Activated CD8-positive, alpha-beta memory T cell treated with anti-CD3 and anti-CD28 coated beads for 1 hour (primary cell): ENCODE measurements at places on chromosomes 11 and 22.

GRCh38 chr11:110071197-110071596 is 22.0 kb upstream of the ZC3H12C start:
- no peak for DNase-seq

DNA sequence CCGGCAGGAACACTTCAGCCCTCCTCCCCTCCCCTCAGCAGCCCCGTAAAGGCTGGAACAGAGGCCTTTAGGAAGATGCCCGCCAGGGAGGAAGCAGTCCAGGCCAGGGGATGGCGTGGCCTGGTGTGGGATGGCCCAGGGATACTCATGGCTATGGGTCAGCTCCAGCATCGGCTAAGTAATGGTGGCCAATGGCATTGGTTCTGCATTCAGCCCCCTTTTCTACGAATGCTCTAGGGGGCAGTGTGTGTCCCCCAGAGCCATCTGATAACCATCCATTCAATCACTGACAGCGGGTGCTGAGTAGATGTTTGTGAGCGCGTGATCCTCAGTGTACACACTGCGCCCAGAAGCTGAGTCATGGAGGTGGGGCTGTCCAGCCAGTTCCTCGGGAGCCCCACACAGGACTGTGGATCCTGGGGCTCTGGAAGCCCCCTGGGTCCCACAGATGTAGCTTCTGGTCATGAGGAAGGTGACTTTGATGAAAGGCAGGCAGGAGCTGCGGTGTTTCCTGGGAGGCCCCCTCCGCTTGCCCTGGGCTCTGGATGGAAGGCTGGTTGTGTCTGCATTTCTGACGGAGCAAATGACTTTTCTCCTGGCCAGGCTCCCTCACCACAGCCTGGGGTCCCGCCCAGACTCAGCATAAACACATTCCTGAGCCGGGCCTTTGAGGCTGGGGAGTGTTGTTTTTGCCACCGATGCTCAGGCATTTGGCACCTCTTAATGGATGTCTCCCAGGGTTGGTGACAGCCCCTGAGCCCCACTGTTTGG is 46.5 kb downstream of the FBLN1 start:
- DNase-seq: no peak

DNA sequence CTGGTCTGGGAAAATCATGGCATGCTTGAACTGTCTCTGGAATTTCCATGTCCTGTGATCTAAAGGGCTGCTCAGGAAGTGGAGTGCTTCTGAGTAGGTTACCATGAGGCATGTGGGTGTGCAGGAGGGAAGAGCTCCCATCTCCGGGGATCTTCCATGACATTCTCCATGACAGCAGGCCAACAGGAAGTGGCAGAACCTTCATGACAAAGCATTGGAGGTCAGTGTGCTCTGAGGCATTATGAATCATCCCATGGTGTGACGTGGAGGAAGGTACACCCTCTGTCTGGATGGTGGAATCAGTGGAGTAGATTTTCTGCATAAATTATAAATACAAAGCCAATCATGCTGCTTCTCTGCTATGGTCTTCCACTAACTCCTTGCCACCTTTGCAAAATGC is 139.6 kb upstream of the E2F8 start:
- no peak for DNase-seq

DNA sequence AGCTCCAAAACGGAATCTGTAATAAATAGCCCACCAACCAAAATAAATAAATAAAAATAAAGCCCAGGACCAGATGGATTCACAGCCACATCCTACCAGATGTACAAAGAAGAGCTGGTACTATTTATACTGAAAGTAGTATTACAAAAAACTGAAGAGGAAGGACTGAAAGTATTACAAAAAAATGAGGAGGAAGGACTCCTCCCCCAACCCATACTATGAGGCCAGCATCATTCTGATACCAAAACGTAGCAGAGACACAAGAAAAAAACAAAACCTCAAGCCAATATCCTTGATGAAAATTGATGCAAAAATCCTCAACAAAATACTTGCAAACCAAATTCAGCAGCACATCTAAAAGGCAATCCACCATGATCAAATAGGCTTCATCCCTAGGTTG is 65.4 kb downstream of the CYP2R1 start:
- no peak for DNase-seq

DNA sequence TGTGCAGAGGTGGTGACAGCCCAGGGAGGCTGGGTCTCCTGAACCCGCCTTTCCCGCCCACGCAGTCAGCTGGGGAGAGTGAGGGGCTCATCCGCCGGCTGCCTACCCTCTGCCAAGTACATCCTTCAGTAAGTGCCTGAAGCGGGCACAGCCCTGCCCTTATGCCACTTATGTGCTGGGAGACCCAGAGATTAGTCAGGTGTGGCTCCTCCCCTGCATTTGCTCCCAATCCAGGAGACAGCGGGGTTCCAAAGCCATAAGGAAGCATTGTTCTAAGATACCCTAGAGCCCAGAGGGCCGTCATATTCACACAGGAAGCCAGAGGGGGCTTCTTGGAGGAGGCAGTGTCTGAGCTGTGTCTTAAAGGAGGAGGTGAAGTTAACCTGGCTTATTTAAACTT is 5.8 kb upstream of the PPP6R3 start:
- DNase-seq: no peak

DNA sequence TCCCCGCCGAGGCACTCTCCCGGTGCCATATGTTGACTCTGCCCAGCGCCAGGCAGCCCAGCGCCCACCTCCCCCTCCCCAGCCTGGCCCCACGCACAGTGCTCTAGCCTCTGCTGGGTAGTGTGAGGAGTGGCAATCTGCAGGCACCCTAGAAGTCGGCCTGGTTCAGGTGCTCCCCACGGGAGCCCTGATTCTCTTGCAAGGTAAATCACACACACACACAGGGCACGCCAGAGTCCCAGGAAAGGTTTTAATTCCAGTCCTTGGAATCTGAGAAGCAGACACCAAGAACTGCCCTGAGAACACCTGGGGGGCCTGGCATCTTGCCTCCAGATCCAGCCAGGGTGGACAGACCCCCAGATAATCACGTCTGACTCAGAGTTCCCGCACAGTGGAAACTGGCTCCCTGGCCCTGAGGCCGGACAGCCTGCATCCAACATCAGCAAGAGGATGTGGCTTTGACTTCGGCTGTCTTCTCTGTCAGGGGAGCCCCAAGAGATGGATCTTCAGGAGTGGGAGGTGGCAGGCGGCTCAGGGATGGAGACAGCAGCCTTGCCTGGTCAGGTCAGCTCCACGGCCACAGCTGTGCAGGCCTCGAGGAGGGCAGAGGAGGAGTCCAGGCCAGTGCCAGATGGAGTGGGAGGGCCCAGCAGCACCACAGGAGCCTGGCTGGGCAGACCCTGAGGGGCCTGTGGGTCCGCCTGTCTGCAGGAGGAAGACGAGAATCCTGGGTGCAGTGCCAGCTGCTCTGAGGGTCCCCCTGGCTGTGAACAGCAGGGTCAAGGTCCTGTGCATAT is 1.1 kb upstream of the RIN1 start:
- no peak for DNase-seq

GRCh38 chr11:102391549-102392237 is 44.7 kb downstream of the BIRC2 start:
- DNase-seq: no peak

DNA sequence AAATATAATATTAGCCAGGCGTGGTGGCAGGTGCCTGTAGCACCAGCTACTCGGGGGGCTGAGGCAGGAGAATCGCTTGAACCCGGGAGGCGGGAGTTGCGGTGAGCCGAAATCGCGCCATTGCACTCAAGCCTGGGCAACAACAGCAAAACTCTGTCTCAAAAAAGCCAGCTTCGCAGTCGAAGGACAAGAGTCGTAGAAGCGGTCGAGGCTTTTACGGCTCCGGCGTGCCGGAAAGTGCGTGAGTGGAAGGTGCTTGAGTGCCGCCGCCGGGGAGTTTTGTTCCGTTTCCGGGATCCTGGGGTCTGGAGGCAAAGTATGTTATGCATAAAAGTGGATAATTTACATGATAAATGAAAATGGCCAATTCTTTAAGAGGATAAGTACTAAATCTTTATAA is 43.6 kb downstream of the SYN3 start:
- DNase-seq: no peak

GRCh38 chr22:21755851-21756284 is 20.3 kb upstream of the YPEL1 start:
- DNase-seq: no peak

DNA sequence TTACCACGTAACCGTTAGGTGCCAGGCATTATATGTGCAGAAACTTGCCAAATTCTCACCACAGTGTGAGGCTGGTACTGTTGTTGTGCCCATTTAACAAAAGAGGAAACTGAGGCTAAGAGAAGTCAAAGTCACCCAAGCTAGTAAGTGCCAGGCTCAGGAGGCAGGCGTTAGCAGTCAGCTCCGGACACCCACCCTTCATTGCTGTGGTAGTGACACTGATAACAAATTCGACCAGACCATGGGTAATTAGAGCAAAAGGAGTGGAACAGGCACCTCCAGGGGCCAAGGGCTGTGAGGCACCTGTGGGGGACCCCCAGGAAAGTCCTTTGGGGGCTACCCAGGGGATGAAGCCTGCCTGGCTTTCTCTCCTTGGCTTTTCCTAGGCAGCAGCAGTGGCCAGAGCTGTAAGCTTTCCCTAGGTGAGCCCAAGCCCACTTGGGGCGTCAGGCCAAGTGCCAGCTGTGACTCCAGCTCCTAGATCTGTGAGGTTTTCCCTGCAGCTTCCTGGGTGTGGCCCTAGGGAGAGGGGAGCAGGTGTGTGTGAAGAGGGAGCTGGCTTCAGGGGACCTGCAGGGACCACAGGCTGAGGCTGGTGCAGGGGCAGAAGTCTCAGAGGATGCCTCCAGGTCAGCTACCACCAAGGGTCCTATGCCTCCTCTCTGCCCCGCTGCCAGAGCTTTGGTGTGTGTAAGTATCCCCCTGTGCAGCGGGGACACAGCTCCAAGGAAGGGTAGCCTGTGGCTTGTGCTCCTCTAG is 19.7 kb upstream of the ALX4 start:
- DNase-seq: no peak

DNA sequence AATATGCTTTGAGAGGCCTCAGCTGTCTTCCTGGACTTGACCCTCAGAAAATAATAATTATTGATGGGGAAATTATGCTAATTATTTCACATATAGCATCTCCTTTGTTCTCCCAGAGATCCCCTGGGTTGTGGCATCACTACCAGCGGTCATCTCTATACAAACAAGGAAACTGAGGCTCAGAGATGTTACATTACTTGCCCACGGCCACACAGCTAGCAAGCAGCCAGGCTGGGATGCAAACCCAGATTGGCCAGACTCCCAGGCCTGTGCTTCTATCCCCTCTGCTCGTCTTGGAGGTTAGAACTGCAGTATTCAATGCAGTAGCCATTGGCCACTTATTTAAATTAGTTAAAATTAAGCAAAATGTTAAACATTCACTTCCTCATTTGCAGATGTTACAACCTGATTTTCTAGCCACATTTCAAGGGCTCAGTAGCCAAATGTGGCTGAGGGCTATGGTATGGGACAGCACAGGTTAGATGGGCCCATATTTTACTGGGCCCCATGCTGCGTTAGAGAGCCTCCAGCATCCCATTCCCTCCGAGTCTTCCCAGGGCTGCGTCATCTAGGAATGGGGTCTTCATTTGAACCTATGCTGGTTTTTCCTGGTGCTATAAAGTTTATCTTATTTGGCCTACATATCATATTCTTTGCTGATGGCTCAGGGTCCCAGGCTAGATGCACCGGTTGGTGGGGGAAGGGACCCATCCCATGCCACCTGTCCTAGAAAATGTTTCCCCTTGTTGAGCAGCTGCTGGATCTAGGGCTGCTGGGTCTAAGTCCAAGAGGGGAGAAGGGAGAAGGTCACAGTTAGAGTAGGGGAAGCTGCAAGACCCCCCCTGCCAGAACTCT is 2.2 kb downstream of the SLC35C1 start:
- no peak for DNase-seq

DNA sequence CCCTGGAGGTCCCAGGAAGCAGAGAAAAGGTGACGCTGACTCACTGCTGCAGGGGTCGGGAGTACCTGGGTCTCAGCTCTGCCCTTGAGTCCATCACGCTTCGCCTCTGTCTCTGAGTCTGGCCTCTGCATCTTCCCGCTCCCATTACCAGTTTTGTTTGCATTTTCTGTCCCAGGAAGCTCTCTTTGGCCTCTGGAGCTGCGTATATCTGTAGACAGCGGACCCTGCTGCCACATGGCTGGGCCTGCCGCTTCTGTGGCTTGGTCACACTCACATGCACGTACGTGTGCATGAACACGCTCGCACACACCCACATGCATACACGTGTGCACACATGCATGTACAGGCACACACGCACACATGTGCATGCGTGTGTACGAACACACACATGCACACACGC is 20.8 kb upstream of the APOBEC3A start:
- no peak for DNase-seq

- DNase-seq: no peak
These were observed 67.3 kb downstream of the AMBRA1 start for GRCh38 chr11:46526216-46527215.

DNA sequence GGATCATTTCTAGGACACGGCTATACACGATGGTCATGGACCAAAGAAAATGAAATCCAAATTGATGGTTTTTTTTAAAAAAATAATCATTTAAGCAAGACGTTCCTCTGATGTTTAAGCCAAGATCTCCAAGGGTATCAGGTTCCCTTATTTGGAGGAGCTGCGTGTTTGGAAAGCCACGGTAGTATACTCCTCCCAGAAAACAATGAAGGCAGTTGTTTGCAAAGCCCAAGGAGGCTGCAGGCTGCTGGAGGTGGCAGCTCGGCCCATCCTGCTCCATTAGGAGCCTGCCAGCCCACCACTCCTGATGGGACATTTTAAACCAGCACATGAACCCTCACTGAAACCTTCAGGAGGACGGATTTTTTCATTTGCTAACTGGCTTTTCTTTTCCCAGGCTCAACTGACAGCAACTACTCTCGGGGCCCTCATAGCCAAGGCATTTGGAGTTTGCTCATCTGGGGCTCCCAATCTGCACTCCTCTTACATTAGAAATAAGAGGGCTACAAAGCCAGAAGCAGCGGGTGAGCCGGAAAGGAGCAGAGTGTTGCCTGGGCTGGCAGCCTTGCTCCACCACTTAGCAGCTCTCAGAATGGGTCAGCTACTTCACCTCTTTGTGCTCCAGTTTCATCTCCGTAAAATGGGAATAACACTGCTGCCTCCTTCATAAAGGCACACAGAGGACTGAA is 58.4 kb downstream of the ABTB2 start:
- no peak for DNase-seq

- no peak for DNase-seq
These were observed 67.9 kb downstream of the YAP1 start for GRCh38 chr11:102177974-102178631.

- DNase-seq: no peak
These were observed 393.7 kb downstream of the ETS1 start for GRCh38 chr11:128193615-128194014.

DNA sequence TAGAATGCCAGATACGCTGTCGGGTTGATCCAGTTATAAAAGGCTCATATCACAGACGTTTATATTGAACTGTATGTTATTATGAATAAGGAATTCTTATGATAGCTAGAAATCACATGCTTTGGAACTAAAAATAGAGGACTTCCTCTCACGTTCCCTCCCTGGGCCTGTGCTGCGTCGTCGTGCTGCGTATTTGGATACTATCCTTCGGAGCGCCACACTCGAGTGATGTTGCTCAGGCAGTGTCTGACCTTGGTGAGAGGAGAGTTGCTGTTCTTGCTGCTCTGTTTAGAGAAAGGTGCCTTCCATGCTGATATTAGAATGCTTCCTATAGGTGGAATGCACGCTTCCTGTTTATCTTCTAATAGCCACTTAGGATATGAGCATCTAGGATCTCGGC is 20.2 kb upstream of the ST14 start:
- no peak for DNase-seq
